Type B pancreatic cell (in vitro differentiated cells): ENCODE measurements at places on chromosomes 3 and 15.

DNA sequence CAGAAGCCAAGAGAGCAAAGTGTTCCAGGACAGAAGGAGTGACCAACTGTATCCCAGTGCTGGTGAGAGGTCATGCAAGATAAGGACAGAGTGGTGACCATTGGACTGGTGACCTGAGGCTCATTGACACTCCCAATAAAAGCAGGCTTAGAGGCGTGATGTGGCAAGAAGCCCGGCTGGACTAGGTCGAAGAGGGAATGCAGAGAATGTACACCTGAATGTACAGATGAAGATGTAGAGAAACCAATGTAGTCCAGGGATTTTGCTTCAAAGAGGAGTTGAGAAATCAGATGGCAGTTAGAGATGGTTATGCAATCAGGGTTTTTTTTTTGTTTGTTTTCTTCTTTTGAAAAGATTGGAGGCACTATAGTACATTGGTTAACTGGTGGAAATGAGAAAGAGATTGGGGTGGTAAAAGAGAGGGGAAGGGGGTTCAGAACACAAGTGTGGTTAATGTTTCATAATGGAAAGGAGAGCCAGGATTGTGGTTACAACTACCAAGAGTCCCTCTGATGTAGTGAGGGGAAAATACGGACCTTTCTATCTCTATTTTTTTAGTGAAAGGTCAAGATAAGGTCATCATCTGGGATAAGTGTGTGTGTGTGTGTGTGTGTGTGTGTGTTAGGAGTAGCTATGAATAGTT is 23.3 kb downstream of the ST3GAL6 start:
- DNase-seq, result no peak

DNA sequence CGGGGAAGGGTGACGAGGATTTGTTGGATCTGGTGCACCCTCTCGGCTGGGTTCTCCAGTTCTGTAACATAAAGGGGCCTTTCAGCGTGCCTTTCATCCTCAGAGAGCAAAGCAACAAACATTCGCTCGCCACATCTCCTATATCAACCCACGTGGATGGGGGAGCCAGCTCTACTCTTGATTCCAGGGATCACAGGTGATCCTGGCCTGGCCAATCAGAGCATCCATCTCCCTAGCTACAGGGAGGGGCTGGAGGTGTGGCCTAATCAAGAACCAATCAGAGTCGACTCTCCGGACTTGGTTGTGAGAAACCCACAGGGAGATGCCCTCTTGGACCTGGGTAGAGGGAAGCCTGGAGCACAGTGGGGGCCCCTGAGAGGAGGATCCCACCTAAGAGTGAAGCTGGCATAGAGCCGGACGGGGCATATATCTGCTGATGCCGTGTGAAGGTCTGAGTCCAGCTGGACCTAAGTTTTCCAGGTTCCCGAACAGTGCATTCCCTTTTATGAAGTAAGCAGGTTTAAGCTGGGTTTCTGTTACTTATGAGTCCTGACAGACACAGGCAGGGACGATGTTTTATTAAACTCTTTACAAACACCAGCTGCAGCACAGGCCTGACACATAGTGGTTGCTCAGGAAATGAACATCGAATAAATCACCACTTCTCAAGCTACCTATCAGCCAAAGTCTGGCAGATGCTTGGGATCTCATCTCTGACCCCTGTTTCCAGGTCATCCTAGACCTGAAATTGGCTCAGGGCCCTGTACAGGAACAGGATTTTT is 50.7 kb upstream of the RAD18 start:
- DNase-seq, result no peak

DNA sequence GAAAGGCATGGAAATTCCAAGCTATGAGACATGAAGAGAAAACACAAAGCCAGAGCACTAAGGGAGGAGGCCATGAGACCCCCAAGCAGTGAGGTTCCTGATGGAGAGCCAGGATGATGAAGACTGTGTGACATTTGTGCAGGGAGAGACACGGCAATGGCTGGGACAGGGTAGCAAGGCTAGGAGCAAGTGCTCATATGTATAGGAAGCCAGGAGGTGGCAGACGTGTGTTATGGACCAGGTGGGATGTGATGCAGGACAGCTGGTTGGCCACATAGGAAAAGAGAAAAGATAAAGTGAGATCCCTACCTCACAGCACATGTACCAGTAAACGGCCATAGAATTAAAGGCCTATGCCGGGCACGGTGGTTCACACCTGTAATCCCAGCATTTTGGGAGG is 112.7 kb downstream of the APBA2 start:
- no peak for DNase-seq

DNA sequence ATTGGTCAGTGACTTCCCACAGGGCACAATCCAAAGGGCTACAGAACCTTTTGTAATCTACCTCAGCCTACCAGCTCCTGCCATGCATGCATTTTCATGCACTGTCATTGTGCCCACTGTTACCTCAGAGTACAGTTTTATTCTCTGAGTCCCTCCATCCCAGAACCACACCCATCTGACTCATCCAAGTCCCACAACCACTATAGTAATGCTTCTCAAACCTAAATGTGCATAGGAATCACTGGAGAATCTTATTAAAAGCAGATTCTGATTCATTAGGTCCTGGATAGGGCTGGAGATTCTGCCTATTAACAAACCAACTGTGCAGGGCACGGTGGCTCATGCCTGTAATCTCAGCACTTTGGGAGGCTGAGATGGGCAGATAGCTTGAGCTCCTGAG is 3.7 kb upstream of the B3GALNT1 start:
- no peak for DNase-seq

GRCh38 chr3:64417816-64418215 is 192.6 kb upstream of the PRICKLE2 start:
- DNase-seq, result no peak

- DNase-seq, result no peak
These were observed 64.7 kb upstream of the PROK2 start for GRCh38 chr3:71849681-71850080.

- DNase-seq, result no peak
These were observed 23.5 kb downstream of the ANP32A start for GRCh38 chr15:68797191-68797590.

DNA sequence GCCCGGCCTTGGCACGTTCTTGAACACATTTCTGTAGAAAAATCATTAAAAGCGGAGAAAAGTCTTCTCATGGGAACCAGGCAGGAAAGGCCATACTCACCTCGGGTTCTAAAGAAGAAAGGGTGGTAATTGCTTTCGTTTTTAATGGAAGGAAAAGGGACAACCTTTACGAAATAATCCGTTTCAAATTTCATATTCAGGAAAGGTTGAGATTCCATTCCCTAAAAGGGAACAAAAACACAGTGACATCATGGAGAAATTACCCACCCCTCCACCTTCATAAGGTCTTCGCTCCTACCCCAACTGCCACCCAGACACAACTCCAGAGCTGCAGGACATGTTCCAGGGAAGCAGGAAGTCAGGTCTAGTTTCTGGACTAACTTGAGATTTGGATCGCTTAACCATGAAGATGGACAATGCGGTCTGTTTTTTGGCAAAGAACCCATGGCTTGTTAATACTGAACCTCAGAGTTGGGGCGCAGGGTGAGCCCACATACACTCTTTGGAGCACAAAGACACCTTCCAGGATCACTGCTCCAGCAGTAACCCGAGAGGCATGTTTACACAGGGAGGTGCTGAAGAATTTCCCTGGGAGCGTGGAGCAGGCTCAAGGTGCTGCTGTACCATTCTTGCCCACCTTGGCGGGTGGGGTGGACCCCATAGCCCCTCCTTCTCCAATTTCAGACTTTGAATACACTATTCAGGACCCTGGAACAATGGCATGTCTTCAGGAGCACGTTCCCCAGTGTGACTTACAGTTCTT is 49.2 kb downstream of the SPATA12 start:
- no peak for DNase-seq

GRCh38 chr15:47786371-47786770 is 69.1 kb downstream of the SEMA6D start:
- no peak for DNase-seq

DNA sequence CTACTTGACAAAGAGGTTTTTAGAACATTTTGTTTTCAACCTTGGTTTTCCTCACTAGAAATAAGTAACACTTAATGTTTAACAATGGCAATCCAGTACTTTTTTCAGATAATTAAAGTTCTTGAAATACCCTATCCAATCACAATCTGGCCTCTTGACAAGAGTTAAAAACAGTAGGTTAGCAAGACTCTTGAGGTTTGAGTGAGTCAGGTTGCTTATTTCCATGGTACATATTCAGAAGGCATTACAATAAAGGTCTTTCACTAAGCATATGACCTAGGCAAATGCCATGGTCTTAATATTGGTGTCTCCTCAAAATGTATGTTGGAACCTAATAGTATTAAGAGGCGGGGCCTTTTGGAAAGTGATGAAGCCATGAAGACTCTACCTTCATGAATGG is 5.6 kb downstream of the SUCNR1 start:
- DNase-seq, result no peak

DNA sequence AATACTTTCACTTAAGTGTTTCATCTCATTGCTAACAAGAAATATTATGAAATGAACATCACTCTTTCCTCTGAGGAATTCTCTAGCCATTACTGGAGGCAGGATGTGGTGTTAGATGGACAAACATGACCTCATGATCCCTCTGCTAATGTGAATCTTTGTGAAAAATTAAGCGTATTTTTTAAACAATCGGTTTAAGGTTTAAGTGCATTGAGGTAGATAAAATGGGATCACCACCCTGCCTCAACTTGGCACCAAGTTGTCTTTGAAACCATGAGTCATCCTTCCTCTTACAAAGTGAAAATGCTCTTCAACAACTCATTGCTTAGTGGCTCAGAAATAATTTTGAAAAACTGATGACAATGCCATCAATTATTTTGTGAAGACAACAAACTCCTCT is 76.0 kb upstream of the DCBLD2 start:
- no peak for DNase-seq

- DNase-seq, result no peak
These were observed 690.7 kb upstream of the ZNF385D start for GRCh38 chr3:22441711-22442110.

DNA sequence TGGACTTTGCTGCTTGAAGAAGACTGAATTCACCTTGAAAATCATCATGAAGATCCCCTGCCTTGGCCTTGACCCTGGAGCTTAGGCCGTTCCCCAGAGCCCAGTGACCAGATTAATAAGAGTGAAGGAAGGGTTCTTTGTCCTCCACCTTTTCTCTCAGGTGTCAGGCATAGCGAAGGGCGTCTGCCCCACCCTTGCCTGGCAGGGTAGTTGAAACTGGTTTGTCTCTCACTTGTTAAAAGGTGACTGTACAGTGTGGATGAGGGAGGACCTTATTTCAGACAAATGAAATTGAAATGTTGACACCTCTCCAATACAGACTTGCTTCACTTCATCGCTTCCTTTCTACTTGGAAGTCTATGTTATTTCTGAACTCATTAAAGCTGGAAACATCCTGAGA is 223.7 kb upstream of the BHLHE40 start:
- DNase-seq, result no peak

- DNase-seq, result no peak
These were observed 205.9 kb downstream of the MBNL1 start for GRCh38 chr3:152474585-152474984.

DNA sequence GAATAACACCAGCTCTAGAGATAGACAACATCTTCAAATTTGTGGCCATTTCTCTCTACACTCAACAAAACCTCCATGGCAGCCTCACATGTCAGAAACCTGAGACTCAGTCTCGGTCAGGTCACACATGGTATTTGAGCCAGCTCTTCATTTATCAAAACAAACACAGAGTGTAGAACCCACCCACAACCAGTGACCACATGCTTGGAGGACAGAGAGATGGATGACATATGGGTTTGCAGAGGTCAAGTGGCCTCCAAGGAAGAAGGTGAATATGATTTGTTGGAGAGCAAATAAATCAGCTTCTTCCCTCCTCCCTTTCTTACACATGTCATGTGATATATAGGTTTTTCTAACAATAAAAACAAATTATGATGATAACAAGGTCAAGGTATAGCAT is 278.1 kb upstream of the LRTM1 start:
- no peak for DNase-seq

DNA sequence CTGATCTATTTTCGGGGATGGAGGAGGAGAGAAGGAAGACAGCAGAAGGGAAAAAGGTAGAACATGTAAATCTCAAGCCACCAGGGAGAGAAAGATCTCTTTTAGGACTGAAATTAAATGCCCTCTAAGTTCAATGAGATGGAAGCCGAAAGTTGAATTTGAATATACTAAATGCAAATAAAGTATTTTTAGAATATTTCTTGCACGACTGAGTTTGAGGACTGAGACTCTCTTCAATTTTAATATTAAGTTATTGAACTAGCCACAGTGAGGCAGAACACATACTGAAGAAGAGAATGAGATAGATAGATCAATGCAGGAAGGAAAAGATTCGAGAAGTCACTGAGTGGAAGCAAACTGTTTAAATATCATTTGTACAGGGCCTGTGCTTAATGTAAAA is 399.9 kb upstream of the CBLB start:
- DNase-seq, result no peak

DNA sequence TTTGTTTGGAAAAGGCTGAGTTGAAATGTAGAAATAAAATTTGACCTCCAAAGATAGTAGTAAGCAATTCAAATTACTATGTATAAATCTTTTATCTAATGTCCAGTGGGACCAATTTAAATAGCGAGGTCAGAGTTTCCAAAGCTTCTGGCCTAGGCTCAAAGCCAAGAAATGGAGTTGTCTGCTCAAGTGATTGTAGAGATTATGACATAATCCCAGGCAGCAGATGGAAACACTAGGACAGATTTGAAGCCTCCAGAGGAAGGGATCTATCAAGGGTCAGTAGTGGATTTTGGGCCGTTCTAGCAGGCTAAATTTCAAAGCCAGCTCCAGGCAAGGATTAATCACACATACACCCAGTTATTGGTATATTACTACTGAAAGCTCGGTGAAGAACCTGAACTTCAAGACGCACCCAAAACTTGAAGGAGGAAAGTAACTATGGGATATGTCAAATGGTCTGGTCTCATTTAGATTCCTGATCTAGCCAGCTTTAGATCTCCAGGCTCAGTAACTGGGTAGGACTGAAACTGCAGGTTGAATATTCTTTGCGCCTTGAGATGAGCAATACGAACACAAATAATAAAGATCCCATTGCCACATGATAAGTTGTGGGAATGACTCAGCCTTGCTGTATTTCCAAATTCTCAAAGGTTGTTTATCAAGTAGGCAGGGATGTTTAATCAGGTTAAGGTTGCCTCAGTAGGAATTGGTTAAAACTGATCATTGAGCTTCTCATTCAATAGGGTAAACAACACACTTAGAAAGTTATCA is 30.9 kb upstream of the ARRDC4 start:
- no peak for DNase-seq

DNA sequence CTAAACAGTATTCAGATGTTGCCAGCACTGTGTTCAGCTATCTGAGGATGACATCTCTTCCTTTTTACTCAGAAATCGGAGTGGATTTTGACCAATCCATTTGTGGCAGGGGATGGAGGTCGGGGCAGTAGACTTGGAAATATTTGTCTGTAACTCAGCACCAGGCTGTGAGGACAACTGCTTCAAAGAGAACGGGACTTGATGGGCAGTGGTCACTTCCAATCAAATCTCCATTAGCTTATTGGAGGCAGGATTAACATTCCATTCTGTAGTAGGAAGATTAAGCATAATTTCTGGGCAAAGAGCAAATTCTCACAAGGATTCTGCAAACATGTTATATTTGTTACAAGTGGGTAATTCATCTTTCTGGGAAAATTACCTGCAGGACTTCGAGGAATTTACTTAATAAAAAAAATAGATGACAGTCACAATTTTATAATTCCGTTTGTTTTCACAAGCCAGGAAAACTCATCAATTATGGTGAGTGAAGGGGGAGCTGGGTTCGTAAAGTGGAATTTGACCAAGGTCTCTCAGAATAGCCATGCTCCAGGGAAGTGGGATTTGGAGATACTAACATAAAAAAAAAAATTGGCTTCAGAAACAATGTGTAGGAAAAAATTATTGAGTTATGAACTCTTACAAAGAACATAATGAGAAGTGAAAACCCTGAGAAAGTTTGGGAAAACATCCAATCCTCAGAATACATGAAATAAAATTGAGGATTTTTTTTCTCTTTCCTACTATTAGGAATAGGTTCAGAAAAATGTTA is 18.1 kb downstream of the CRABP1 start:
- no peak for DNase-seq
